ENCODE measurements at places on chromosomes 11 and 22. TPM values are rescaled to one million over a fixed set of nuclear protein-coding genes. Genes with fewer than 3 reads are reported as not detected.

ZBED4 gene
- 17.5 TPM for total RNA-seq

CRYBB3 gene
- not detected for total RNA-seq

CCDC88B gene
- total RNA-seq, result 8.7 TPM

TMEM123 gene
- total RNA-seq, result 178 TPM

SYT8 gene
- total RNA-seq, result 8.5 TPM

PANX1 gene
- total RNA-seq, result 39.9 TPM

AIFM3 gene
- total RNA-seq, result 0.56 TPM

MRPL23 gene
- total RNA-seq, result 285 TPM

TSPAN18 gene
- 0.84 TPM for total RNA-seq

SNRPD3 gene
- 241 TPM for total RNA-seq

P4HA3 gene
- total RNA-seq, result 0.71 TPM

SHANK3 gene
- 1.8 TPM for total RNA-seq

OSBP2 gene
- 3.4 TPM for total RNA-seq

TMEM25 gene
- 32.8 TPM for total RNA-seq

OVOL1 gene
- 31.0 TPM for total RNA-seq

LARGE2 gene
- 25.0 TPM for total RNA-seq

PRAME gene
- total RNA-seq, result not detected

CLCF1 gene
- total RNA-seq, result 8.5 TPM

KCNJ5 gene
- 0.85 TPM for total RNA-seq

KRTAP5-8 gene
- total RNA-seq, result not detected

MISFA gene
- total RNA-seq, result 0.85 TPM

HBG1 gene
- not detected for total RNA-seq

NUP50 gene
- 63.5 TPM for total RNA-seq

PYGM gene
- total RNA-seq, result 0.14 TPM

SVIP gene
- 6.9 TPM for total RNA-seq

RAPSN gene
- total RNA-seq, result not detected

APOA4 gene
- not detected for total RNA-seq

CDC45 gene
- 28.6 TPM for total RNA-seq

CASP12 gene
- total RNA-seq, result not detected

PCF11 gene
- total RNA-seq, result 19.1 TPM

FXYD6 gene
- total RNA-seq, result 0.21 TPM

Data from airway epithelial cell (primary cell).